ENCODE measurements at places on chromosomes 2 and 18. TPM values are rescaled to one million over a fixed set of nuclear protein-coding genes. Genes with fewer than 3 reads are reported as not detected.

GRCh38 chr18:3604498-3605408 is 154.8 kb downstream of the TGIF1 start:
- no peak for DNase-seq

DNA sequence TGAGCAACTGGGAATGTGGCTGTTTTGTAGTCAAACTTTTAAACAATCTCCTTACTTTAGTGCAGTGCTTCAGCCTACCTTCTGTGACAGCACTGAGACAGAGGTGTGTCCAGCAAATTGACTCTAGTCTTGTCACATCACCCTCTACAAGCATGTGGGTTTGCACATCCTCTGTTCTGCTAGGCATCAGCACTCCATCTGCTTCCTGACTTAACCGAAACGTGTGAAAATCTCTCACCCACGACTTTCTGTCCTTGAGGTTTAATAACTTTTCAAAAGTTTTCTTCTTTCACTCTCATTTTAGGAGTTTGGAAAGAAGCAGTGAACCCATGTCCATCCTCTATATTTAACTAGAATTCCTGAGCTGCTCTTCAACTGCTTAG is 42.6 kb downstream of the TTR start:
- DNase-seq: no peak

- DNase-seq: no peak
Observed at GRCh38 chr2:176173567-176174381, 14.7 kb upstream of the HOXD1 start.

DNA sequence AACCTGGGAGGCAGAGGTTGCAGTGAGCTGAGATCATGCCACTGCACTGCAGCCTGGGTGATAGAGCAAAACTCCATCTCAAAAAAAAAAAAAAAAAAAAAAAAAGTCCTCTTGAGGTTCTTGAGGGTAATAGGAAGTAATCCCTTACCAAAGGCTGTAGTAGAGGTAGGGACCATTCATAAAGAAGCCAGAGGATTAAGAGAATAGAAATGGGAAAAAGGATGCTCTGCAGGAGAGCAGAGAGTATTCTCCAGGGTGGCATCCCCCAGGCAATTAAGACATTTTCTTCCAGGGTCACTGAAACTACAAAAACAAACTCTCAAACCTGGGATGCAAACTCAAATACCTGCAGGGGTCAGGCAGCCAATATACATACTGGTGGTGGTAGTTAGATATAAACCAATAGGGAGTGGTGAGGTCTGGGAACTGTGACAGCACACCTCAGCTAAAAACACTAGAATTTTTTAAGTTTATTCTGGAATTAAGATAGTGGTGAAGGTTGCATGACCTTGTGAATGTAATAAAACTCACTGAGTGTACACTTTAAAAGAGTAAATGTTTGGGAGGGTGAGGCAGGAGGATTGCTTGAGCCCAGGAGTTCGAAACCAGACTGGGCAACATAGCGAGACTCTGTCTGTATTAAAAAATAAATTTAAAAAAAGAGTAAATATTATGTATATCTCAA is 24.7 kb downstream of the RAPH1 start:
- DNase-seq: no peak

The LHCGR gene
- total RNA-seq: not detected

The MYO5B gene
- total RNA-seq: not detected

Data from naive thymus-derived CD8-positive, alpha-beta T cell (primary cell).